CD4-positive, alpha-beta T cell treated with Interleukin-21 for 1 hour (primary cell): ENCODE measurements at places on chromosomes 16 and 17.
A peak's percentile ranks its signal among the peaks of the same experiment; 100 is the strongest.

DNA sequence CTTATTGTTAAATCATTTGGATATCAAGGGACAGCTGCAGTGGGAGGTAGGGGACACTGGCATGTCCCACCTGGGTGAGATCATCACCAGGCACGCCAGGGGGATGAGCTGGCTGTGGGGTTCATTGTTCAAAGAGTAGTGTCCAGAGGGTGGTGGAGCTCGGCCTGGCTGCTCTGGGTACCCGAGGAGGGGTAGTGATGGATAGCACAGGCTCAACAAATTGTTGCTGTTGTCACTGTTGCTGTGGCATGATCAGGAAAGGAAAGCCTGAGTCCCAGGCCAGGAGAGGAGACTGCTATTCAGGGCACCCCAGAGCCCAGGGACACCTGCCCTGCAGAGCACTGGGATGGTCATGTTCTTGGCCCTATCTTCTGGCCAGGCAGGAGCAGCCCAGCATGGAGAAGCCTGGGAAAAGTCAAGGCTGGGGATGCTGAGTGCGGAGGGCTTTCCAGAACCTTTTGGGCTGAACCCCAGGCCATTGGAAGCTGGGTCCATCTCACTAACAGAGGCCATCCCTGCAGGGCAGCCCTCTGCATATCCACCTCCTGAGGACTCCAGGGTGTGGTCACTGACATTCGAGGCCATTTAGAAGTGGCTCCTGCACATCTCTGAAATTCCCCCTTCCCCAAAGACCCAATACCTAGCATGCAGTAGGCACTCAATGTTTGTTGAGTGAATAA lies 12.1 kb downstream of the BEAN1 start:
- DNase-seq: no peak

- no peak for DNase-seq
Observed at GRCh38 chr16:88973007-88973410, 4.0 kb downstream of the CBFA2T3 start.

- DNase-seq: peak; percentile 5
Observed at GRCh38 chr16:21001262-21001661, 100.7 kb downstream of the LYRM1 start.

DNA sequence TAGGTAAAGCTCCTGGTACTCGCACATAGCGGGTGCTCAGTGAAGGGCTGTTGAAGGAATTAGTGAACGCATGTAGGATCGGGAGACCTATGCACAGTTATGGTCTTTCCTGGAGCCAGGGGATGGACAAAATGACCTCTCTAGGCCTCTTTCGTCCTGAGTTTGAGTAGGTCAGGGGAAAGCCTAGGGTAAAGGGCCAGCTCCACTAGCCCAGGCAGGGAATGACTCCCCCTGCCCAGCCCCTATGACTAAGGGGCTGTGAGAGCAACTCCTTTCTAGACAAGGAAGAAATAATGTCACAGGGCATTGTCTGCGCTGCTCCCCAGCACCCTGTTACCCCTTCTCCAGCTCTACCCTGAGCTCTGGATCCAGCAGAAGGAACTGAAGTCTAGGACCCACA lies 24.6 kb upstream of the FMNL1 start:
- no peak for DNase-seq

DNA sequence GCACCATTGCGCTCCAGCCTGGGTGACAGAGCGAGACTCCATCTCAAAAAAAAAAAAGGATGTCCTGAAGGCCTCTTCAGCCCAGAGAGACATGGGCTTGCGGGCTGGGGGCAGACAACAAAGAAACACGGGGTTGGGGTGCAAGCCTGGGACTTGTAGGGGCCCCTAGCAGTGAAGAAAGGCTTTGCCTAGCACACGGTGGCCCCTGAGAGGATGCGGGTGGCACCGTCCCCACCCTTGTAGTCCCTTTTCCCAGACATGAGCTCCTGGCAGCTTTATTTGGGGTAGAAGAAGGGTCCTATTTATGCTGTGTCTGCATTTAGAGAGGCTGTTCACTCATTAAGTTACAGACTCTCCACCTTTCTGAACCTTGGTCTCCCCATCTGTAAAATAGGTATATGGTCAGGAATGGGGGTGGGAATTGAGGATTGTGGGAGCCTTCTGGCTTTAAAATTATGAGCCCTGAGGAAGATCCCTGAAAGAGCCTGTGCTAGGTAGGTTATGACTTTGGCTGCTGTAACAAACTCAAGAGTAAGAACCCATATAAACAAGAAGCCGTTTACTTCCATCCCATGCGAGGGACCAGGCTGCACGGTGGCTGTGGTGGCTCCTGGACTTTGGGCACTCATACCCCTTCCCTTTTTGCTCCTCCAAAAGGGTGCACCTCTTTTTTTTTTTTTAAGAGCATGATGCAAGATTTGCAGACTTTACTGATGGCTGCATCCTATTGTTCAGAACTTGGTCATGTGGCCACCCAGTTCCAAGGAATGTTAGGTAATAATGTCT lies 20.6 kb upstream of the ADGRG1 start:
- DNase-seq: no peak

GRCh38 chr16:78720416-78720815 lies 621.0 kb downstream of the WWOX start:
- DNase-seq: no peak

DNA sequence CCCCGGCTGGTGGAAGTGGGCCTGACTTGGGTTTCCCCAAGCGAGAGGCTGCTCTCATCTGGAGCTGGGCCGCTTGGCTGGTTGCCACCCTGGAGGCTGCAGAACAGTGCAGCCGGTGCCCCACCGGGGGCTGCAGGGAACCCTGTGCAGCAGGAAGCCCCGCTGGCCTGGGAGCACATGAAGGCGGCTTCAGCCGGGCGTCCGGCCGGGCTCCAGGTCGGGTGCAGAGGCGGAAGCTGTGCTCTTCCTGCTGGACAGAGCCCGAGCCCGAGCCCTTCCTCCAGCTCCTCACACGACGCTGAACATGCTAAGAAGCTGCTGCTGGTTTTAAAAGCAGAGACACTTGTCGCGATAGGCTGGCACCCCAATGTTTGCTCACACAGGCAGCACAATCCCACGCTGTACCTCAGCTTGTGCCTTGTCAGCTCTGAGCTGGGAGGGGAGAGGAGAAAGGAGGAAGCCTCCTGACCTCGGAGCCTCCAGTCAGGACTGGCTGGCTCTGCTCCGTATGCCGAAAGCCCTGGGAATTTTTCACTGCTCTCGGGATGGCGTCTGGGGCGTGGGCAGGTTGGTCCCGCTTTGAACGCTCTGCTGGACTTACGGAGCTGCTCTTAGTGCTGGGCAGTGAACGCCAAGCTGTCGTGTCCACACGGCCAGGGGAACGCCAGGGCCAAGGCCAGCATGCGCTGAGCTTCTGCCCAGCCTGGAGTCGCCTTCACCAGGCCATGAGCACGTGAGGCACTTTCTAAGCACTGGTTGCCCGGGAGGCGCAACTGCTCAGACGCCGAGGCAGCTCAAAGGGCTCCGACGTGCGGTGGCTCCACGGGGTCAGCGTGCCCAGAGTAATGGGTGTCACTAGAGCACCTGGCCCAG lies 8.8 kb downstream of the CDK5R1 start:
- no peak for DNase-seq

GRCh38 chr17:63809970-63810369 lies 17.3 kb upstream of the PSMC5 start:
- DNase-seq: no peak

- DNase-seq: no peak
Observed at GRCh38 chr17:17780922-17781590, 55.7 kb downstream of the SREBF1 start.

- DNase-seq: no peak
Observed at GRCh38 chr16:76396977-76397376, 119.8 kb downstream of the CNTNAP4 start.

DNA sequence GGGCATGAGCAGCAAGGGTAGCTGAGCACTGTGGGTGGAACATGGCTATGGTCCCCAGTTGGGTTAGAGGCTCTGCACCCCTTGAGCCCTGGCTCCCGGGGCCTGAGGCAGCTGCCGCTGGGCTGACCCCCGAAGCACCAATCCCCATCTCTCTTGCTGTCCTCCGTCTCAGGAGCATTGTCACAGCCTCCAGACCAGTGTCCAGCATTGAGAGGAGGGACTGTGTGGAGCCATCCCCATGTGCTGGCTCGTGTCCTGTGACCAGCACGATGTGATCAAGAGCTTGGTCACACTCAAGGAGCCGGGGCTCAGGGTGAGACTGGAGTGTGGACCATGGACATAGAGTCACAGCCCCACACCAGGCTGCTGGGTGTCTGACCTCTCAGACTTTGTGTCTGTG lies 2.9 kb downstream of the SMTNL2 start:
- no peak for DNase-seq

- no peak for DNase-seq
Observed at GRCh38 chr16:55811811-55812210, 21.1 kb downstream of the CES1 start.

DNA sequence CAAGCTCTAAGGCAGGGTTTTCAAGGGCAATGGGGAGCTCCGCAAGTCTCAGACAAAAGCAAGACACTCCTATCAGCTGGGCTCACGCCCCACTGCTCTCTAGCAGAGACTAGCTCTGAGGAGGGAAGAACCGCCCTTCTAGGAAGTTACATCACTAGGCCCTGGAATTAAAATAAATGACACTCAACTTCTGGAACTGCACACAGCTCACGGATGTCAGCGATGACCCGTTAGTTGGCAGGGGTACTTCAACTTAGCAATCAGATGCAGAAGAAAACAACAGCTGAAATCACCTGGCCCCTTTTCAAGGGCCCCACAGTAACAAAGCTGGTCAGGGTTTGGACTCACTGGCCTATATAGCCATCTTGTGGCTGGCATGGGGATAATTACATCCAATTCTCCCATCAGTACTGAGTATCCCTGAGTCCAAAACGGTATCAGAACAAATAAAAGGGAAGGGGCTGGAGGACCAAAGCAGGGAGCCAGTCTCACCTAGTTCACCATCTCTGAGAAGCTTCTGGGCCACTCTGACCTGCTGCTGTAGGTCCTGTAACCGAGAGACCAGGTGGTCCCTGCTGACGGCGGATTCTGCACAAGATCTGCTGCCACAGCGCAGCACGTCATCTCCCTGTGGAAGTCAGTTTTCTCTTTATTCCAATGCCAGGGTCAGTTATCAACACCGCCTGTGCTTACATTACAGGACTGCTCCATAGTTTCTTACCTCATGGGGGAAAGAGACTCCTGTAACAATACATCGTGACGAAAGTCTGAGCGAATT lies 22.2 kb downstream of the SERPINF1 start:
- peak; percentile 27 for DNase-seq

- peak; percentile 69 for DNase-seq
Observed at GRCh38 chr16:79380995-79381602, 219.4 kb downstream of the MAF start.

DNA sequence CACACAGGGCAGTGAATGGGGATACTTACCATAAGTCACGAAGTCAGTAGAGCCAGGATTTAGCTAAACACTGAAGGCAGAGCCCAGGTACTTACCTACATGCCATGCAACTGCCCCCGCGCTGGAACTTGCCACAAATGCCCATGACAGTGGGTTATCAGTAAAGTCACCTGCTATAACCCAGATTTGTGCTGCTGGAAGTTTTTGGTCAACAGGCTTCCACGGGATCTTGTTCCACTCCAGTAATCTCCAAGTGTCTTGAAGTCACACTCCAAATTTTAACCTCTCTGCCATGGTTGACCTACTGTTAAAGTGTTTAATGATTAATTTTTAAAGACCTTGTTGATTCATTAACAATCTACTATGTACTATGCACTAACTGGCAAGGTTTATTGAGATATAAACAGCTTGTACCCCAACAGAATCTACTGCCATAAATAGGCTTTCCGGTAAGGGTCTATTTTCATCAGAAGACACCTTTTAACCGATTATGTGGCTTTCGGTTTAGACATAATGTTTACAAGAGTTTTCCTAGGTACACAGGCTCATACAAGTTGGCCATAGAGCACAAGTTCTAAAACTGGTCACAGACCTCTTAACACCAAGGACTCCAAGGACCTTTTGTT lies 6.3 kb upstream of the SLC5A11 start:
- no peak for DNase-seq

DNA sequence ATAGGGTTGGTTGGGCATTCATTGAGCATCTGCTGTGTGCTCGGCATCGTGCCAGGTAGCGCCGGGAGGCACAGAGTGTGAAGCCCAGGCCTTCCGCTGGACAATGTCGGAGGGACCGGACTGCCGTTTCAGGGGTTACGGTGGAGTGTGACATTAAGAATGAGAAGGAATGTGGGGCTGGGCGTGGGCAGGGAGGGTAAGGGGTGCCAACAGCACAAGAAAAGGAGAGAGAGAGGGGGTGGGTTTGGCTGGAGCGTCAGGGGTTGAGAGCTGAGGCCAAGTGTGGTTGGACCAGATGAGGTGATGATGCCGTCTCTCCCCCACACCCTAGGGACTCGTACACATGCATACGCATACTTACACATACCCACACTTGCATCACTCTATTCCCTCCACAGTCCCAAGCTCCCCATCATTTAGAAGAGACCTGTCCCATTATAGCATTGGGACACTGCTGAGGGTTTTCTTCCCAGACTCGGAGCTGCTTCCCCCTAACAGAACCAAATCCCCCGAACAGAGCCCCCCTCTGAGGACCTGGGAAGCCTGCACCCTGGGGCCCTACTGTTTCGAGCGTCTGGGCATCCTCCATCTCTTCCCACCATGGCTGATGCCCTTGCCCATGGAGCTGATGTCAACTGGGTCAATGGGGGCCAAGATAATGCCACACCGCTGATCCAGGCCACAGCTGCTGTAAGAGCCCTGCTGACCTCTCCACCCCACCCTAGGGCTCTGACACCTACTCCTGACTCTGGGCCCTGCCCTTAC lies 3.3 kb upstream of the KCTD11 start:
- no peak for DNase-seq

DNA sequence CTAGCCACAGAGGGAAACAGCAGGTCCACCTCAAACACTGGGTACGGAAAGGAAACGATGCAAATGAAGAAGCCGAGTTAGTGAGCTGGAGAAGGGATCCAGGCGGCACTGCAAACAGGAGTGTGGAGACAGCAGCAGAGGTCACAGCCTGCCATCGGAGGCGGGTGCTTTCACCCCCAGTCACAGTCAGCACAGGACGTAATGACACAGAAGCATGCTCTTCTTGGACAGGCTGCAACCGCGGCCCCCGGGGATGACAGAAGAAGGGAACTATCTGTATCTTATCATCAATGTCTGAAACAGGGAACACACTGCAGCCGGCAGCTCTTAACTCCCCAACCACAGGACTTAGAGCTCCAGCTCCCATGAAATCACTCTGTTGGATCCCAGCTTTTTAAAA lies 16.1 kb upstream of the SLC38A8 start:
- no peak for DNase-seq

DNA sequence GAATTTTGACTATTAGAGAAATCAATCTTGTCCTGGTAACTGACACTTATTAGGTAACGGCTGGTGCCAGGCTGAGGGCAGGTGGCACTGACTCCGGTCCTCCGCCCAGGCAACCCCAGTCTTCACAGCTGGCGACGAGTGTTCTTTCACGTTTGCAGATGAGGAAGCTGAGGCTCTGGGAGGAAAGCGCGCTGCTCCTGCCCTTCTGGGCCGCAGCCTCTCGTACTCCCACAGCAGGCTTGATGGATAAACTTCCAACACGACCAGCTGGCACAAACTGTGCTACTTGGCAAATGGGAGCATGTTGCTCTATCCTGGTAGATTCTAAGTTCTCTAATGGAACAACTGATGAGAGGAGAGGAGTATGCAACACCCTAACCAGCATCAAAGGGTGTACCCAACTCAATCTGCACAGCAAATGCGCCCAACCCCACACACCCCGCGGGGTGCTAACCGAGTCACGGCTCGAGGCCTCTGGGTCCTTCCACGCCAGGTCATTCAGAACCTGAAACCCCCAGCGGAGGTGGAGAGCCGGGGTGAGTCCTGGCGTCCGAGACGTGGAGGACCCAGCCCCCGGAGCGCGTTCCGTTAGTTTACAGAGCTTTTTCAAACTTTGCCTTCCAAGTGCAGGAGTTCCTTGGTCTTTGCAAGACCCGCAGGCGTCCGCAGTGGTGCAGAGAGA lies 477 bp upstream of the SLC47A1 start:
- no peak for DNase-seq

GRCh38 chr17:40986920-40987319 lies 2.8 kb upstream of the KRT40 start:
- no peak for DNase-seq
